ENCODE measurements at places on chromosomes 3 and 15. TPM values are rescaled to one million over a fixed set of nuclear protein-coding genes. Genes with fewer than 3 reads are reported as not detected.

Gene SEMA6D
- 48.2 TPM for polyA plus RNA-seq

Gene LRRC49
- polyA plus RNA-seq: 17.5 TPM

Gene DCBLD2
- polyA plus RNA-seq: 67.8 TPM

Gene SLC38A3
- 8.4 TPM for polyA plus RNA-seq

Gene TMEM43
- 62.2 TPM for polyA plus RNA-seq

Gene TRIM69
- 22.6 TPM for polyA plus RNA-seq

Gene CD86
- polyA plus RNA-seq: 2.7 TPM

Gene GOLGA8J
- 1.5 TPM for polyA plus RNA-seq

Gene UROC1
- 0.21 TPM for polyA plus RNA-seq

Gene CACNA2D2
- 37.5 TPM for polyA plus RNA-seq

Gene CADPS
- 1.3 TPM for polyA plus RNA-seq

Gene KLHL6
- 1.7 TPM for polyA plus RNA-seq

Gene LYZL4
- polyA plus RNA-seq: not detected

Gene TNFAIP8L3
- 5.0 TPM for polyA plus RNA-seq

Gene SAMD7
- 0.06 TPM for polyA plus RNA-seq

Gene SEMA3F
- 52.0 TPM for polyA plus RNA-seq

Gene GNB4
- 42.0 TPM for polyA plus RNA-seq

Gene GRAMD2A
- 6.2 TPM for polyA plus RNA-seq

Gene LNP1
- 9.1 TPM for polyA plus RNA-seq

Gene ARPP21
- polyA plus RNA-seq: 0.45 TPM

Gene REC114
- 0.24 TPM for polyA plus RNA-seq

Gene AHSG
- 5.7 TPM for polyA plus RNA-seq

Gene GCNT3
- 0.74 TPM for polyA plus RNA-seq

Gene LAMB2
- 444 TPM for polyA plus RNA-seq

Gene KY
- 2.1 TPM for polyA plus RNA-seq

Gene FAM227B
- 12.6 TPM for polyA plus RNA-seq

Gene ZNF860
- 8.4 TPM for polyA plus RNA-seq

Gene GASK1A
- 4.9 TPM for polyA plus RNA-seq

Gene TTLL13
- 0.21 TPM for polyA plus RNA-seq

Gene TLR9
- polyA plus RNA-seq: 0.41 TPM

Gene C15orf62
- polyA plus RNA-seq: 4.1 TPM

Gene SIDT1
- polyA plus RNA-seq: 1.8 TPM

Gene MAGEF1
- 62.4 TPM for polyA plus RNA-seq

Gene FETUB
- polyA plus RNA-seq: not detected

Gene FBXW12
- polyA plus RNA-seq: 0.40 TPM

Gene AGBL1
- not detected for polyA plus RNA-seq

Gene GABRB3
- polyA plus RNA-seq: 2.3 TPM

Gene GOLGA8K
- 4.5 TPM for polyA plus RNA-seq

Gene ZKSCAN7
- polyA plus RNA-seq: 15.9 TPM

Gene SLC27A2
- polyA plus RNA-seq: 11.3 TPM

All from left lung (tissue), 14 donors.